T1000 (cell line): ENCODE measurements at places on chromosomes 1 and 21.
A peak's percentile ranks its signal among the peaks of the same experiment; 100 is the strongest.

GRCh38 chr1:171597203-171597602 lies 24.8 kb upstream of the MYOCOS start:
- DNase-seq, result no peak

GRCh38 chr1:222880587-222880986 lies 65.7 kb downstream of the DISP1 start:
- no peak for DNase-seq

DNA sequence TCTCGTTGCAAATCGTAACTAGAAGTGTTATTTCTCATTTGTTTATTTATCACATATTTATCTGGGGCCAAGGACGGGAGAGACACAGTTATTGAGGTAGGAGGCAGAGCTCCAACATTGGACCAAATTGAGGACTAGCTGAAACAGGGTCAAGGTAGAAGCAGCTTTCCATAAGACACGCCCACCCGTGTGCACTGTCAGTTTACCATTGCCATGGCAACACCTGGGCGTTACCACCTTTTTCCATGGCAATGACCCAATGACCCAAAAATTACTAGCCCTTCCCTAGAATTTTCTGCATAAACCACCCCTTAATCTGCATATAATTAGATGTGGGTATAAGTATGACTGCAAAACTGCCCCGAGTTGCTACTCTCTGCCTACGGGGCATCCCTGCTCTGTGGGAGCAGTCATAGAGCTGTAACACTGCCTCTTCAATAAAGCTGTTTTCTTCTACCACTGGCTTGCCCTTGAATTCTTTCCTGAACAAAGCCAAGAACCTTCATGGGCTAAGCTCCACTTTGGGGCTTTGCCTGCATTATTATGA lies 72.7 kb downstream of the FBXO2 start:
- no peak for DNase-seq

- DNase-seq, result no peak
Measured at GRCh38 chr1:33685256-33685655, 178.6 kb upstream of the HMGB4 start.

DNA sequence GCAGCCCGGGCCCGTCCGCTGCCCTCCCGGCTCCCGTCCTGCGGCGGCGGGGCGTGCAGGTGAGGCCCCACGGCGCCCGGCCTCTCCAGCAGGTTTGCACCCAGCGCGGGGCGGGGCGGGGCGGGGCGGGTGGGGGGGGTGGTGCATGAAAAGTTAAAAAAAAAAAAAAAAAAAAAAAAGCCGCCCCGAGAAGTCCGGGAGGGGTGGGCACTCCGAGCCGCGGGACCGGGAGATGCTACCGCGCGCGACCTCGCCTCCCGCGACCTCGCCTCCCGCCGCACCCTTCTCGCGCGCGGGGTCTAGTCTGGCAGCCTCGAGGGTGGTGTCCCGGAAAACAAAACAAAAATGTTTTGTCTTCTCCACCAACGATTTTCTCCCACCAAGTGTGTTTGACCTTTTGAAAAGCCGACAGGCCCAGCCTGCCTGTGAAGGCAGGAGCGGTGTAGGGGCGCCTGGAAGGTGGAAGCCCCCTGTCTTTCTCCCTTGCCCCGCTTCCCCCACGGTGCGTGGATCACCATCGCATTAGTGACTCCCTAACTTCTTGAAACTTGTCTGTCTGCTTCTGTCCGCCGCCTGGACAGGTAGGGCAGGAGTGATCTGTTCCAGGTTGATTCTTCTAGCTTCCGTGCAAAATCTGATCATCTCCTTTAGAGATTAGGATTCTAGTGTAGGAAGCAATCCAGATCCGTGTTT lies 569 bp downstream of the RCAN3 start:
- DNase-seq, result no peak

DNA sequence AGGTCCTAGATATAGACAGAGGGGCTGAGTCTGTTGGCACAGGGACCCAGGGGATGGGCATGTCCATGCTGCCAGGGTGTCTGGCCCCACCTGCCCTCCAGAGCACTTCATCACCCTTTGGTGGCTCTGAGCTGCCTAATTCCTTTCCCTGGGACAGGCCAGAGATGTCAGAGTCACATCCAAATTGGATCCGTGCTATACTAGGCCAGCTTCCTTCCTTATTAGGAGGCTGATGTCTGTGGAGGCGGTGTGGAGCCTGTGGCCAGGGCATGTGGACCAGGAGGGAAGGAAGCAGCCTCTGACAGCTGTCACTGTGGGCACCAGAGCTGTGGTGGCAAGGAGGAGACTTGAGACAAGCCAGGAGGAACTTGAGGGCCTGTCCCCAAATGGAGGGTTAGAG lies 77.7 kb upstream of the TMEM51 start:
- DNase-seq, result no peak

GRCh38 chr1:192810253-192810880 lies 1.5 kb downstream of the RGS2 start:
- DNase-seq, result no peak

DNA sequence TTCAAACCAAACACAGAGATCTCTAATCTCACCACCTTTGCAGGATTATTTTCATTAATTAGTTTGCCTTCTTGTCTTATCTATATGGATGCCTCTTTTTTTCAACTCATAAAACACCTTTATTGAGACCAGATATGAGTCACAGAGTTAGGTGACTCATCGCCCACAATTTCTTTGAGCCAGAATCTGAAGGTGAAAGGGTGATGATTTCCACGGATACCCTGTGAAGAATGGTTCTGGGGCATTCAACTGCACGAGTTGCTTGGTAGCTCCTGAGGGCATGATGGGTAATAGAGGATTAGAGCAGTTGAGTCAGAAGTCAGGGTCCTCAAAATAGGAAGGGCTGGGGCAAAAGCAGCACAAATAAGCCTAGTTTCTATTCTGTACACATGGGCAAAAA lies 128.2 kb downstream of the TBX19 start:
- DNase-seq, result peak; percentile 9

DNA sequence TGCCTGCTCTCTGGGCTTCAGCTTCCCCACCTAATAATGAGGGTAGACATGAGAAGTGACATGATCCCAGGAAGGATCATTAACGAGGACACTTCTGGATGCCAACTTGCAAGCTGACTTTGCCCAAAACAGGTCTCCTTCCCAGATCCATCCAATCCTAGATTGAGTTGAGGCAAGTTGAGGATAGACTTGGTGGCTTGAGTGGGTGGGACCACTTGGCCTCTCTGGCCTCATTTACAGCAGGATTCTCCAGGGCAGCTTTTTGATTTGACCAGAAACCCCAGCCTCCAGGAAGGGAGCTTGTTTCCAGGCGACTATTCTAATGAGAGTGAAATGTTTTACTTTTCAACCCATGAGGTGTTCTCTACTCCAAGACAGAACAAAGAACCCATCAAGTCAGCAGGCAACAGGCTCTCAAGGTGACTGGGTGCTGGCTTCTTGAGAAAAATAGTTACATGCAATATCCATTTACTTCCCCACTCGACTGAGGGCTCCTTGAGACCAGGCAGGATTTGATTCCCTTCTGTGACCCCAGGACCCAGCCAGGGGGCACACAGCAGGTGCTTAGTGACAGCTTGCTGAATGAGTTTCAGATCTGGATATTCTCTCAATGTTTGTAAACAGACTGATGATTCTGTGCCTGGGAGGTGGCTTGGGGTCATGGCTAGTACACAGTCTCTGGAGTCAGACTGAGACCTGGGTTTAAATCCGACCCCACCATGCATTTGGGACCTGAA lies 128.2 kb downstream of the DMRTB1 start:
- DNase-seq, result no peak

GRCh38 chr21:43894206-43894577 lies 29.2 kb downstream of the AGPAT3 start:
- no peak for DNase-seq

DNA sequence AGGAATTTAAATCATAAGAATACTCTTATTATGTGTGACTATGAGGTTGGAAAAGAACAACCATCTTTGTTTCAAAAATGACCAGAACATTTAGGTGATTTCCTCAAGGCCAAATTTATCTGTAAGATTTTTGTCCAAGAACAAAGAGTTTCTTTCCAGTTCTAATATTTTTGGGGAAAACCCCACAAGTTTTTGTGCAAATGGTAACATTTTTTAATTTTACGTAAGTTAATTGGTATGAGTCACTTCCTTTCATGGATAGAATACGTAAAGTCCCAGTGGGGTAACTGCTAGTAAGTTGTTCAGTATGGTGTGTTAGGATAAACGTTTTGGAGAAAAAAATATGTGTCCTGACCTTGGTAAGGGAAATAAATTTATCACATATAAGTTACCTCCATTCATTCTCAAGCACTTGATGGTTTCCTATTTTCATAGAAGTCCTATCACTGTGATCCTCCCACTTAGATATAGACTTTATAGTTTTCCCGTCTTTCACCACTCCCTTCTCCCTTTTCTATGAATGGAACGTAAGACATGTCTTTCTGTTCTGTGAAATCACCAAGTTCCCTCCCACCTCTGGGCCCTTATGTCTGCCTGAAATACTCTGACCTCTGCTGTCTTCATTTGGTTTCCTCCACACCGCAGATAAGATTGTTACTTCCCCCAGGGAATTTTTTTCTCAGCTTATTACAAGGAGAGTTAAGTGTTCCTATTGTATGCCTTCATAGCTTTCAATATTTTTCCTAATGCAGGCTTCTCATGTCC lies 34.9 kb upstream of the TSNAX start:
- no peak for DNase-seq
